ENCODE measurements at places on chromosomes 1 and 21.

GRCh38 chr1:201245082-201245481 is 38.2 kb upstream of the PKP1 start:
- DNase-seq: no peak

- no peak for DNase-seq
Observed at GRCh38 chr1:162128693-162129356, 59.3 kb downstream of the NOS1AP start.

GRCh38 chr1:96363826-96364225 is 357.8 kb upstream of the PTBP2 start:
- DNase-seq: no peak

- no peak for DNase-seq
Observed at GRCh38 chr1:84078842-84079202, 65.2 kb upstream of the PRKACB start.

DNA sequence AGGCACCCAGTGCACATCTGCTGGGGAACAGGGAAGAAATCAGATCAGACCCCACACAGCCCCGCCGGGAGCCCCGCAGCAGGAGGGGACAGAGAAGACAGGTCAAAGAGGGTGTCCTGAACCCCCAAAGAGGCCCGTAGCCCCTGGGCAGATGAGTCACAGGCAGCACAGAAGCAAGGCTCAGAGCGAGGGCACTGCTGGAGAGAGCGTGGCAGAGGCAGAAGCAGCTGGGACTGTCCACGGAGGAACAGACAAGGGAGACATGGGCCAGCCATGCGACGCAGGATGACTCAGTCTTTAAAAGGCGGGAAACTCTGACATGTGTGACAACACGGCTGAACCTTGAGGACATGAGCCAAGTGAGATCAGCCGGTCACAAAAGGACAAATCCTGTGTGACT is 14.5 kb upstream of the PRDM16 start:
- no peak for DNase-seq

GRCh38 chr21:44408226-44408625 is 47.1 kb upstream of the LRRC3 start:
- no peak for DNase-seq

DNA sequence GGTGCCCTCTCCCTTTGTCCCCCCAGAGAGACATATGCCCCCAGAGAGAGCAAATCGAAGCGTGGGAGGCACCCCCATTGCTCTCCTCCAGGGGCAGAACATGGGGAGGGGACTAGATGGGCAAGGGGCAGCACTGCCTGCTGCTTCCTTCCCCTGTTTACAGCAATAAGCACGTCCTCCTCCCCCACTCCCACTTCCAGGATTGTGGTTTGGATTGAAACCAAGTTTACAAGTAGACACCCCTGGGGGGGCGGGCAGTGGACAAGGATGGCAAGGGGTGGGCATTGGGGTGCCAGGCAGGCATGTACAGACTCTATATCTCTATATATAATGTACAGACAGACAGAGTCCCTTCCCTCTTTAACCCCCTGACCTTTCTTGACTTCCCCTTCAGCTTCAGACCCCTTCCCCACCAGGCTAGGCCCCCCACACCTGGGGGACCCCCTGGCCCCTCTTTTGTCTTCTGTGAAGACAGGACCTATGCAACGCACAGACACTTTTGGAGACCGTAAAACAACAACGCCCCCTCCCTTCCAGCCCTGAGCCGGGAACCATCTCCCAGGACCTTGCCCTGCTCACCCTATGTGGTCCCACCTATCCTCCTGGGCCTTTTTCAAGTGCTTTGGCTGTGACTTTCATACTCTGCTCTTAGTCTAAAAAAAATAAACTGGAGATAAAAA is 8.4 kb downstream of the EFNA3 start:
- no peak for DNase-seq

GRCh38 chr1:31880957-31881687 is 57.0 kb downstream of the PTP4A2 start:
- DNase-seq: no peak

- DNase-seq: no peak
Observed at GRCh38 chr21:33394260-33394659, 9.0 kb upstream of the IFNGR2 start.

DNA sequence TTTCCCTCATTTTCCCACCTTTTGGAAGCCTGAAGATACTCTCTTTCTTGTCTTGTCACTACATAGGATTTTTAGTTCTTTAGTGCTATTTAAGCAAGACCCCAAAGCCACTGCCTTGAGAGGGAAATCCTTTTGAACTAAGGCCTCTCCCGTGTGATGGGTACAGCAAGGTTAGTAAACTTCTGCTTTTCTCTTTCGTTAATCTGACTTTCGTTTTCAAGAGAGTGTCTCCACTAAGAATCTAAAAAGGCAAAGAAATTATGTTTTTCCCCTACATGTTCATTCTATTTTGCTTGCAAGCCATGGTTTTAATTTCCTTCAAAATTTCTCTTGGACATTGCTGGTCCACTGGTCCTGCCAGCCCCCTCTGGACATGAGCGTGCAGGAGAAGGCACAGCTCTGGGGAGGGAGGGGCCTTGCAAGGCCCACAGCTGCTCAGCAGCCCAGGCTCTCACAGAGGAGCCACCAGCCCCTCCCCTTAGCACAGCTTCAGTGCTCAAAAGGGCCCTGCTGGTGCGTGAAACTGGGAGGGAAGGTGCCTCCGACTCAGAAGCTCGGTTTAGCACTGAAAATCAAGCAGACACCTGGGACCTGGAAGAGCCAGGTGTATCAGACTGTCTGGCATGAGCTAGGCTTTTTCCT is 210.9 kb upstream of the GALNT2 start:
- no peak for DNase-seq

DNA sequence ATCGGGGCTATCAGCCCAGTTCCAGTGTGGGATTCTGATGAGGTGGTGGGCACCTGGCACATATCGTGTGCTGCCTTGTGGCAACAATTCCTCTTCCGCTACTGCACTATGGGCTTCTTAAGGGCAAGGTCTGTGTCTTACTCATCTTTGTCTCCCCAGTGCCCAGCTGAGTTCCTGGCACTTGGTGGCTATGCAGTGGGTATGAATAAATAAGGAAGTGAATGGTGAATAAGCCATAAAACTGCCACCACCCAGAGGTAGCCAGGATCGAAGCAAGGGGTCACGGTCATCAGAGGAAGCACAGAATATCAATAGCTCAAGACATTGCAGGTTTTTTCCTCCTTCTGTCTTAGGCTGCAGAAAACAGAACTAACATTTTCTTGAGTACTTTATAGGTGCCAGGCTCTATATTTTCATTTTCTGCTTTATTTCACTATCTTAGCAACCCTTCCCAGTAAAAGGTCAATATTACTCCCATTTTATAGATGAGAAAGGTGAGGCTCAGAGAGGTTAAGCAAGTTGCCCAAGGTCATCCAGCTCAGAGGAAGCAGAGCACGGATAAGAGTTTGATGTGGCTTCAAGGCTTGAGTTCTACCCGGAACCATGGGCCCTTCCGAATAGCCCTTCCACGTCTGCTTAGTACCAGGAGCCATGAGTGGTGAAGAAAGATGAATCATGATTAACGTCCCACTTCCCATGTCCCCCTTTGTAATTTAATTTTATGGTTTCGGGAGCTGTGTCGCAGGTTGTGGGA is 10.2 kb downstream of the C1orf94 start:
- no peak for DNase-seq

DNA sequence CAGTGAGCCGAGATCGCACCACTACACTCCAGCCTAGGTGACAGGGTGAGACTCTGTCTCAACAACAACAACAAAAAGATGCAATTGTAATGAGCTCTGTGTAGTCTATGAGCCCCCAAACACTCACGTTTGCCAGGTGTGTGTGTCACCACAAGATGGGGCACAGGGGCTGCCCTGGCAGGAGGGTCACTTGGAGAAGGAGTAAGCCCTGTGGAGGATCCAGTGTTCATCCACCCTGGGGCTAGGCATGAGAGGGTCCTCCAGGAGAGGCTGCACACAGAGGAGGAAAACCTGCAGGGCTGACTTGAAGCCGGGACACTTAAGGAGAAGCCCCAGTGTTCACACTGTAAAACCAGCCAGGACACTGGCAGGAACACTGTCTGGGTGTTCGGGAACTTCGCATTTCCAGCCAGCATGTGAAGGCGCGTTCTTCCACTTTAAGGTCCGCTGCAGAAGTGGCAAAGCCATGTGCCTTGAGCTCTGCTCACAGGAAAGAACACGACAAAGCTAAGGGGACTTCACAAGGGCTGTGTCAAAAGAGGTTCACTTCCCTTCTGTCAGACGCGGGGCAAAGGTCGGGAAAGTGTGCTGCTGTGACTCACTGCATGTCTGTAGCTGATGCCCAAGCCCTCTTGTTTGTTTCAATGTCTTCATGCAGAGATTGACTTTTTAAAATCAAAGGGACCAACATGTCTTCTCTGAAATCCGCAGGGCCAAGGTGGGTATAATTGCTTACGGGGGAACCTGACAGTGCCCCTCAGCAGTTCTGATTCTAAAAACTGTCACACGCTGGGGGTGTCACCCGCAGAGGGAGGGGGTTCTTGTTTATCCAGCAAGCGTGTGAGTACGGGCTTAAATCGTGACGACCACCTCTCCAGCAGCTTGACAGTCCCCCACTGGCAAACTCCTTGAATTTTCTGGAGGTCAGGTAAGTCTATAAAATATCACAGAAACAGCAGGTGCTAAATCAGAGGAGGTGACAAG is 102.8 kb downstream of the RIPK4 start:
- no peak for DNase-seq

DNA sequence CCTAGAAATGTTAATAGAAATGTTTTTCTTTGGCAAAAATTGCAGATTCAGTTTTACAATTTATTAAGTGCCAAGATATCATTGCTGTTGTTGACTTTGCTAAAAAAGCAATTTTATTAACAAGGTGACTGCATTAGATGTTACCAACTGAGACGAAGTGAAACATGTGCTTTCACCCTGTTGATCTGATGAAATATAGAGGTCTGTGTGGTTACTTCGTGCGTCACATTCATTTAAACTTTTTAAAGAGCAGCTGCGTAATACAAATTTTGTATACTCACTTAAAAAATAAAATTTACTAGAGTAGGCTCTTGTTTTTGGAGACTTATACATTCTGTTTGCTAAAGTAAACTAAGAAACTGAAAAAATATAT is 465.7 kb downstream of the USP25 start:
- no peak for DNase-seq

DNA sequence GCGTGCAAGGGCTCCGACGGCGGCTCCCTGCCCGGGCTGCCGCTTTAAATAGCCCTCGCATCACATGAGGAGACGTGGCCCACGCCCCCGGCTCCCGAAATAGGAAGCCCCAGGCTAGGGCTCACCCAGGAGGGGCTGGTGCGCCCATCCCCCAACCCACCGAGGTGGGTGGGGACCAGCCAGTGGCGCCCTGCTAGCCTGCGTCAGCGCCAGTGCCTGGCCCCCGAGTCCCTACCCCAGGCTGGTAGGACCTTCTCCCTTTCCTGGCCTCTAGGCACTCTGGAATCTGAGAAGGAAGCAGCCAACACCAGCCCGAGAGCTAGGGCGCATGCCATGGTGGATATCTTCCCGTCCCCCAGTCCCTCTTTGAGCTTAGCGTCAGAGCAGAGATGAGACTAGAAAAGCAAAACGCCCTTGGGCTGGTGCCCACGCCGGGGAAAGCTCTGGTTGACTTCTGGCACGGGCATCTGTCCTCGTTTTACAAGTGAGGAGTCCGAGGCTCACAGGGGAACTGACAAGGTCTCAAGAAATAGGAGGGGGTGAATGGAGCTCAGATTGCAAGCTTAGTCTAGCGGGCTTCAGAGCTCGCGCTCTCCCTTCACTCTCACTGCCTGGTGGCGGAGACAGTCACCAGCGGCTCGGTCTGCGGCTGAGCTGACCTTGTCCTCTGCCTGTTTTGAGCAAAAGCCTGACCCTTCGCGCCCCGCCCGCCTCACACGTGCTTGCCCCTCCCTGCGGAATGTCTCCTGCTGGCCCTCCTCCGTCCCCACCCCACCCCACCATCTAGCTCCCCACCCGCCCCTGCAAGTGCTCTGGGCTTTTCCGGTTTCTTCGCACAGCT is at the start of gene FABP3:
TSS of gene FABP3 (minus strand) at position 21 of the 841 bp plus-strand sequence. CDS start 62 bp downstream, outside the sequence.
- peak; percentile 2 for DNase-seq

DNA sequence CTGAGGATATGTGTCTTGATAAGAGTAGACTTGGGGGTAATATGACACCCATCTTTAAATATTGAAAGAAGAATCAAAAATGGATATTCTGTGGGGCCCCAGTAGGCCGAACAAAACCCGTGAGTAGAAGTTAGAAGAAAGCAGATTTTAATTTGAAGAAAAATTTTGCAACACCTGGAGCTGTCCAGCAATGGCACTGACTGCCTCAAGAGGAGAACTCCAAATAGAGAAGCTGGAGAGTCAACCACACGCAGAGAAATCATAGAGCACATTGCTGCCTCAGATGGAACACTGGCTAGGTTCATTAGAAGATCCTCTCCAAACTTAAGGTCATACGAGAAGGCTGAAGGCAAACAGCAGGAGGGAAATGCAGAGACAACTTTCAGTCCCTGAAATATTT is 6.8 kb downstream of the NHLH1 start:
- DNase-seq: no peak

- no peak for DNase-seq
Observed at GRCh38 chr1:25902462-25902861, 3.8 kb downstream of the STMN1 start.

DNA sequence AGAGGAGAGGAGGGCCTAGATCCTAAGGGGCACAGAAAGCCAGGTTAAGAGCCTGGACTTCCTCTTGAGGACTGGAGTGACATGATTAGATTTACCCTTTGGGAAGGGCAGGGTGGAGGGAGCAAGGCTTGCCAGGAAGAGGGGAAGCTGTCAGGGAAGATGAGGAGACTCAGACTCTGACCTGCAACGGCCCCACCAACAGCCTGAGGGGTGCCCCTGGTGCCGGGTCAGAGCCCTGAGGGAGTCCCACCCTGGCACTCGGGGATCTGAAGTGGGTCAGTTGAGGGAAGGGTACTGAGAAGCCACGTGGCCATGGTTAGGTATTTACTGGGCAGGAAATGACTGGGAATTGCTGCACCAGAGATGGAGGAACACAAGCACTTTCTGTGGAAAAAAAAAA is 9.8 kb downstream of the ECE1 start:
- no peak for DNase-seq

DNA sequence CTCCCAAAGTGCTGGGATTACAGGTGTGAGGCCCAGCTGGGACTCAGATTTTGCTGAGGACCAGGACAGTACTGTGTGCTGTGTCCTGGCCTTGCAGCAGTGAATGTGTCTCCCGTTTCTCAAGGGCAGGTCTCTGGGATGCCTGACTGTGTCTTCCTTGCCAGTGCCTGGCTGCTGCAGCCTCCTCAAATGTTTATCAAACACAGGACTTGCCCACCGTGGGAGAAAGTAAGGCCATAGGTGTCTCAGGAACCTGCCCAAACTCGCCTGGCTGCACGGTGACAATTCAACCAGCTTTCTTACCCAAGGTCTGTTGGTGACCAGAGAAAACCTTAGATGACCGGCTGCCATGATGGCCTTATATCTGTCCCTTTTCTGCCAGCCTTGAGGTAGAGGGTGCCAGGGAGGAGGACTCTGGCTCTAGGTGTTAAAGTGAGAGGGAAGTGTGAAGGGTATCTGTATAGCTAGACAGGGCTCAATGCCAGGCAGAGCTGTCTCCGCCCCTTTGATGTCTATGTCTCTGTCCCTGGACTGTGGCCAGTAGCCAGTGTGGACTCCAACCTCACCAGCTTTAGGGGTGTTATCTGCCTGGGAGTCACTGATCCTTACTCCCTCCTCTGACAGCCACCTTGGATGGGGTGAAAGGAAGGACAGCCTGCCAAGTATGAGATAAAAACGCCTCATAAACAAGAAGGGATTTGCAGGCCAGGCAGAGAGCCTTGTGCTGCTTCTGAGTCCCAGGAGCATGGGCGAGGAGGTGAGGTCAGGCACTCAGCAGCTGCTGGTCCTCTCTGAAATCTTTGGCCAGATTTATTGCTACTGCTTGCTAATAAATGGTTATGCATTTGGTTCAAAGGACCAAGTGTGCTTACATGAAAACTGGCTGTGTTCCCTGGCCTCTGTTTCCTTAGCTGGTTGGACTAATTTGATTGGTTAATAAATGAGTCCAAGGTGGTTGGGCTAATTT is 22.3 kb downstream of the IL6R start:
- DNase-seq: no peak

Data from CD4-positive, alpha-beta T cell treated with Interleukin-12 subunit alpha and Interleukin-12 subunit beta, for 1 hour (primary cell).